Spinal cord (tissue), 10 donors: ENCODE measurements at places on chromosomes 11 and 22. TPM values are rescaled to one million over a fixed set of nuclear protein-coding genes. Genes with fewer than 3 reads are reported as not detected.

The ROM1 gene
- total RNA-seq: 4.8 TPM

The LDHAL6A gene
- 0.20 TPM for total RNA-seq

The MMP13 gene
- 1.5 TPM for total RNA-seq

The TTLL1 gene
- total RNA-seq: 21.6 TPM

The TRIM49 gene
- total RNA-seq: not detected

The MYO7A gene
- total RNA-seq: 3.0 TPM
